ENCODE measurements at places on chromosomes 3 and 15.
A peak's percentile ranks its signal among the peaks of the same experiment; 100 is the strongest.

DNA sequence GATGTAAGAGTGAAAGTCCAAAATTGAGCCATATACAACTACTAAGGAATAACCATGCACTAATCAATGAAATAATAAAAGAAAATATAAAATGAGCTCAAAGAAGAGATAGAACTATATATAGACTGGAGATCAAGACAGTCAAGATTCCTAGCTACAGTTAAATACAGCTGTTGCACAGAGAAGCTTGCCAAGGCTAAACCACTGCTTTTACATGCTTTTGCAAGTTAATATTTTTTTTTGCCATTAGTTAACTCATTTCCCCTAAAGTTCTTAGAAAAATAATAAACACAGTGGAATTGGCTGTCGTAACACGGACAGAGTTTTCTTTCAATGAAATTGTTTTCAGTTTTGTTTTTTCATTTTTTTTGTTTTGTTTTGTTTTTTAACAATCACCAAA is 123.0 kb downstream of the VGLL3 start:
- no peak for DNase-seq

- peak; percentile 47 for DNase-seq
These were observed 22.5 kb downstream of the GABRA5 start for GRCh38 chr15:26889298-26889898.

DNA sequence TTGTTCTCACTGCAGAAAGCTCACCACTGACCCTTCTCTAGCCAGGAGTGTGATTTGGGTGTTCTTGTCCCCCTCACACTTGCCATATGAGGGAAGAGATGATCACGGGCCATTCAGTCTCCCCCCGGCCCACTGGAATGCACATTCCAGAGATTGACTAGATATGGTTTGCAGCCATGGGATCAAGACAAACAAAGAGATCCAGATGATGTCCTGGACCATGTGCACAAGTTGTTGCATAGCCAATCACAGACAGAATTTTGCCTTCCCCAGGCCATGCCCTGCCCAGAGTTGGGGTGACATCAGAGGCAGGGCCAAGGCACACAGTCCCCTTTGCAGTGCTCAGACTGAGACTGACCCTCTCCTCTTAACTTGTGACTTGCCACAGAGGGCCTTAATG is 14.8 kb downstream of the MUC13 start:
- no peak for DNase-seq

- DNase-seq, result no peak
These were observed 4.8 kb downstream of the CLN6 start for GRCh38 chr15:68224546-68225250.

DNA sequence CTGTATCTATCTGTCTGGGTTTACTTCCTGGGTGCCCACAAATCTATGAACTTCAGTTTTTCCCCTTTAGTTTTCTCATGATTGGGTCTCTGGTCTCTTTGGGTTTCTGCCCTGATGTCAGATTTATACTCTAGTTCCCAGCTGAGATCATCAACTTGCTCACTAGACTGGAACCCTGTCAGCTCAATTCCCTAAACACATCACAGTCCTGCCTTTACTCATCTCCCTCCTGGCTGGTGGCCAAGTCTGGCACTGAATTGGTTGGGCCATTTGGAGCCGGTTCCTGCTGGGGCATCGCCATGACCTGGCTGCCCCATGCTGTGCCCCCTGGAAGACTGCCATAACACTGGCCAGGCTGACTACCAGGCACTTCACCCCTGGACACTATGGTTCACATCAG is 345.3 kb downstream of the CHST2 start:
- no peak for DNase-seq

DNA sequence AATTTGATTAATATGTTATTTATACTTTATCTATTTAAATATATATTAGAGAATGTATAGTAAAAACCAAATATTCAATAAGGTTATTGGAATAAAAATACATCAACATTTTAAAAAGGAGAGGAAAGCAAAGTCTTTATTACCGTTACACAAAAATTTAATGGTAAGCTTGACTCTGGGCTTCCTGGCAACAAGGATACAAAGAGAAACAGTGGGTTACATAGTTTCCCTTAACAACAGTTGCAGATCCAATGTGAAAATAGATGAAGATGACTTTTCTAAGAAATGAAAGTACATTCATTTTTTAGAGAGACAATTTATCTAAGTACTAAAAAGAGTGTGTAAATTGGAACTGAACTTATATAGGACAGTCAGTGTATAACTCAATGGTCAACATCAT is 6.0 kb upstream of the PHLDB2 start:
- DNase-seq, result no peak

DNA sequence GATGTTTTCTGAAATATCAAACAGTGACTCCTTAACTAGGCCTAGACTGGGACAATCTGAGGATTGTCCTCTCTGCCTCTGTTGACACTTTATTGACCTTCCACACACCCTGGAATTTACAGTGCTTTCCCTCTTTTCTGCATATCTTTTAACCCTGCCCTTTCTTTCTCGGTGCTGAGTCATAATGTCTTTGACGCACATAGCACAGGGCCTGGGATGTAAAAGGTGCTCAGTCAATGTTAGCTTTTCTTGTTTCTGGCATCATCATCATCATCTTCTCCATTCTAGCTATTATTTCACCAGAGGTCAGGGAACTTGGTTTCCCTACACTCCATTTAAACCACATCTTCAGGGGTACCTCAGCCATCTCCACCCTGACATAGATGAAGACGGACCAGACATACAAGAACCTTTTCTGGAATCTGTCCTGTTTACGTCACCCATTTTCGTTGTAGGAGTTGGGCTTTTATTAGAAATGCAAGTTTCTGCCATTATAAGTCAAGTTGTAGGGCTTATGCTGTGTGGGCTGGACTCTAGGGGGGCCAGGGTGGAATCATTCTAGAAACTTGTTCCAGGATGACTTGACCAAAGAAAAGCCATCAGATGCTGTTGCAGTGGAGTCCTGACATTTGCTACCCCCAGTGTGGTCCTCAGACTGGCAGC is 46.6 kb downstream of the ZBTB38 start:
- DNase-seq, result no peak

- DNase-seq, result no peak
These were observed 890 bp downstream of the CHRD start for GRCh38 chr3:184380627-184381260.

GRCh38 chr3:56064684-56065083 is 403.6 kb downstream of the ERC2 start:
- DNase-seq, result no peak

GRCh38 chr3:123002100-123002748 is 25.3 kb downstream of the SEMA5B start:
- DNase-seq, result no peak

DNA sequence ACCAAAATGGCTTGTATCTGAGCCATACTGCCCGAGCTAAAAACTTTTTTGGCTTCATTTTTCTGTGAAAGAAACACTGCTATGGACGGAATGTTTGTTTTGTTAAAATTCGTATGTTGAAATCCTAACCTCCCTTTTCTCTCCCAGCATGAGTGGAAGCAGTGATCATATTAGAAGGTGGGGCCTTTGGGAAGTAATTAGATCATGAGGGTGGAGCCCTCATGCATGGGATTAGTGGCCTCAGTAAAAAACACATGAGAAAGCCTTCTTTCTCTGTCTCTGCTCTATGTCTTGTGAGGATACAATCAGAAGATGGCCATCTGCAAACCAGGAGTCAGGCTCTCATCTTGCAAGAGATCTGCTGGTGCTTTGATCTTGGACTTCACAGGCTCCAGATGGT is 7.4 kb upstream of the FNDC3B start:
- no peak for DNase-seq

DNA sequence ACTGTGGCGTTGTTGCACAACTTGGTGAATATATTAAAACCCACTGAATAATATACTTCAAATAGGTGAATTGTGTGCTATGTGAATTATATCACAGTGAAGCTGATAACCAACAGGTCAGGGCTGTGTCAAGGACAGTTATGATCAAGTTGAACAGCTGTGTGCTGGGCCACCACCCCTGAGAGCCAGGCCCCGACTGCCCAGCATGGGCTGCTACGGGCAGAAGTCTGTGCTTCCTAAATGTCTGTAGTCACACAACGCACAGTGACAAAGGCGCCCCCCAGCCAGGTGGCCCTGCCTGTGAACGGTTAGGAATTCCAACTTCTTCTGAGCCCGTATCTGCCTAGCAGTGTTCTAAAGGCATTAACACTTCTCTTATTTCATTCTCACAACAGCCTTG is 32.8 kb downstream of the TKT start:
- no peak for DNase-seq

DNA sequence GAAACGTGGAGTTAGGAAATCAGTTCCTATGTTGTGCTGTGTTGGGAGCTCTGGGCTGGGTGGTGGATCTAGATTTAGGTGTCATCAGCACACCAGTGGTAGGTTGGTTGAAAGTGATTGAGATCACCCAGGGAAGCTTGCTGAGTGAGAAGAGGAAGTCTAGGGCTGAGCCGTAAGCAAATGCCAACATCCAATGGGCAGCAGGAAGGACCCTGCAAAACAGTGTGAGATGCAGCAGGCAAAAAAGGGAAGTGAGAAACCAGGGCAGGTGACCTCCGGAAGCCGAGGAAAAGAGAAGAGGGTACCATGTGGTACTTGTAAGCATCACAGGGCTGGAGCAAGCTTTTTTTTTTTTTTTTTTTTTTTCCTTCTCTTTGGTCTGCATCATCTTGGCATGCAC is 15.9 kb upstream of the COPG1 start:
- DNase-seq, result peak; percentile 97

GRCh38 chr15:90650117-90650955 is 66.8 kb upstream of the BLM start:
- peak; percentile 28 for DNase-seq

DNA sequence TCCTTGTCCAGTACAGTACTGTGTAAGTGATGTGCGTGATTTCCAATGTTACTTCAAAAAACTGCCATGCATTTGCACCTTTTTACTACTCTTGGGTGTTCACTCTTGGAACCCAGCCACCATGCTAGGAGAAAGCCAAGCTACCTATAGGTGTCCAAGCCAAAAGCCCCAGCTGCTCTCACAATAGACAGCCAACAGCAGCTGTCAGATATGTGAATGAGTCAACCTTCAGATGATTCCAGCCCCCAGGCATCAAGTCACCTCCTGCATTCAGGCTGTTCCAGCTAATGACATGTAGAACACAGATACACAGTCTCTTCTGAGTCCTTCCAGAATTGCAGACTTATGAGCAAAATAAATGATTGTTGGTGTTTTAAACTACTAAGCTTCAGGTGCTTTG is 417.7 kb upstream of the TGFBR2 start:
- no peak for DNase-seq
